ENCODE measurements at places on chromosomes 5 and 9.

DNA sequence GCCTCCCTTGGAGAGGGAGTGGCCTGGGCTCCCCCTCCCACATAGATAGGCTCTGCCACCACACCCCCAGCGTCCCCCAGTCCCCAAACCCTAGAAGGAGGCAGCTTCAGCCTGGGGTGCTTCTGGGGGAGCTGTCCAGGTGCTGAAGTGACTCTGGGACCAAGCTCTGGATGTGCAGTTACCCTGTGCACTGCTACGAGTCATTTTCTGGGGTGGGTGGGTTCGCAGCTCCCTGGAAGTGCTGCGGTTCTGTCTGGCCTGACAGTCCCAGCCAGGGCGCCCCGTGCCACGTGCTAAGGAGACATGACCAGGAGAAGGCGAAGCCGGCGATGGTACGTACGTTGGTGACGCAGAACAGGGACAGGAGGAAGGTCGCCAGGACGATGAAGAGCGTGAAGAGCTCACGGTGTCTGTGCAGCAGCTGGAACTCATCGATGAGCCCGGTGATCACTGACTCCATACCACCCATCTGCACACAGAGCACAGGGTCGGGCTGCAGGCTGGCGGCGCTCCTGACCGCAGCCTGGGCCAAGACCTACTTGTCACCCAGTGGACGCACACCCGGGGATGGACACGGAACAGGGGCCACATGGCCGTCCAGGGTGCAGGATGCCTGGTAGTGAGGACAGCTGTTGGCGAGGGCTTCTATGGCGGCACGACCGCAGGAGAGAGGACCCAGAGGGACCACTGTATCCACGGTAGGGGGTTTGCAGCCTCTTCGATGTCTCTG is 35.7 kb downstream of the SLC6A3 start:
- DNase-seq: peak; percentile 12

DNA sequence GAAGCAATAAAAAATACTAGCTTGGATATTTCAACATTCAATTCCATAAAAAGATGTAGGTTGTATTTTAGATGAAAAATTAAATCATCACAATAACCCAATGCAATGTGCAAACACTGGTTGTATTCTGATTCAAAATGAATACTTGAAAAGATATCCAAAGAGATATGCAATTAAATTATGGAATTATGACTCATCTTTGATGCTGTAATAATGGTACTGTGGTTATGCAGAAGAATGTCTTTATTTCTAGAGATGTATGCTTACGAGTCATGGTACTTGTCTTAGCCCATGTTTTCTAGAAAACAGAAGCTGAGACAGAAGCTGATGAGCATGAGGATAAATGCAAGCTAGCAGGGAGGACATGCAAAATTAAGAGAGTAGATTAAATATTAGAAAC is 1941.4 kb upstream of the NUDT12 start:
- DNase-seq: no peak

- DNase-seq: peak; percentile 81
These were observed 10.3 kb downstream of the TRIM32 start for GRCh38 chr9:116697362-116697761.

DNA sequence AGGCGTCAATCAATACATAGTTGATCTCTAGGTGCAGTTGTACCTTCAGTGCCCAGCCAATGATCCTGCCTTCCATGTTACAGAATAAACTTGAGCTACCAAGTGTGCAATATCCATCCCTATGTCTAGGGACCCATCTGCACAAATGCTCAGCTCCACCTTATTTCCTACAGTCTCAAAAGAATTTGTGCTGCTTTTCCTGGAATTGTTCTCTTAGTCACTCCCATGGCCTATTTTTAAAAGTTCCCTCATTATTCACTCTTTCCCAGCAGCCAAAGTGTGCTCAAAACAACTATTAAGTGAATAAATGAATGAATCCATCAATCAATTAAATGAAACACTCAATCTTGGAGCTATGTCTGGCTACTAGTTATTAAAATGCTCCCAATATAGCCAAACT is 14.7 kb downstream of the LIX1 start:
- no peak for DNase-seq

GRCh38 chr5:38527475-38527874 is 29.0 kb downstream of the LIFR start:
- DNase-seq: no peak

GRCh38 chr5:178542455-178542854 is 47.7 kb downstream of the COL23A1 start:
- no peak for DNase-seq

DNA sequence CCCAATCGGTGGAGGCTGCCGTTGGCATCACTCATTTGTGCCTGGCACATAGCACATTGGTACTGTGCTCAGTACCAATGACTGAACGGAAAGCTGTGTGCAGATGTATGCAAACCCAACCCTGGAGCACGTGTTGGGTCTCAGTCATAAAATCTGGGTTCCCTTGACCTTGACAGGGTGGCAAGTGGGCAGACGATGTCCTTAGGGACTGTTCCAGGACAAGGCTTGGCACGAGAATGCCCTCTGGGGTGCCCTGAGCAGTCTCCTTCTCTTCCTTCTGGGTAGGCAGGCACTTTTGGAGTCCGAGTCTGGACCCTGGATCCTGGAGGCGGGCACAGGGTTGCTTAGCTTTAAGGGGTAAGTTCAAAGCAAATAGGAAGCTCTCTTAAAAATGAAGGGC is 75.8 kb downstream of the MACROH2A1 start:
- no peak for DNase-seq

DNA sequence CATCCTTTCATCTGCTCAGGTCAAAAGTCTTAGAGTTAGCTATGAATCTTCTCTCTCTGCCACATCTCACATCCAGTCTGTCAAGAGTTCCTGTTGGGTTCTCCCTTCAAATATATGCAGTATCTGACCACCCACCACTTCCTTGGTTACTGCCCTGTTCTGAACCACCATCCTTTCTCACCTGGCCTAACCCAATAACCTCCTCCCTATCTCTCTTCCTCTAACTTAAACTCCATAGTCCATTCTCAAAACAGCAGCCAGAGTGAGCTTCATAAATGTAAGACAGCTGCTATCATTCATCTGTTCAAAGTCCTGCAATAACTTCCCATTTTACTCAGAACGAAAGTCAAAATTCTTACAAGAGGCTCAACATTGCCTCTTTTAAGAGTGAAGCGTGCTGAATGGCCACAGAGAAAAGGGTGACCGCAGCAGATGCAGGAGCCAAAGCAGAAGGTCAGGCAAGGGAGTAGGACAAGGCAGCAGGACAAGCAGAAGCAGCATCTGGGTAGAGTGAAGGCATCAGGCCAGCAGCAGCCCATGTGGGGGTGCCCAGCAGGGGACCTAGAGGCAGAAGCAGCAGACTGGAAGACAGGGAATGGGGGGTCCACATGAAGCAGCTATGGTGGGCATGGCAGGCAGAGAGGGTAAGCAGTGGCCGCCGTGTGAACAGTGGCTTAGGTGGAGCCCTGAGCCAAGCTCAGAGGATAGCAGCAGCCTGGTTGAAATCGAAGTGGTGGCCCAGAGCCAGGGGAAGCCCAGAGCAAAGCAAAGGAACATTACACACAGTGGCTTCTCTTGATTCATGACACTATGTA is 39.3 kb upstream of the CDC42SE2 start:
- no peak for DNase-seq

- no peak for DNase-seq
These were observed 309.4 kb downstream of the DIRAS2 start for GRCh38 chr9:90333226-90333625.

DNA sequence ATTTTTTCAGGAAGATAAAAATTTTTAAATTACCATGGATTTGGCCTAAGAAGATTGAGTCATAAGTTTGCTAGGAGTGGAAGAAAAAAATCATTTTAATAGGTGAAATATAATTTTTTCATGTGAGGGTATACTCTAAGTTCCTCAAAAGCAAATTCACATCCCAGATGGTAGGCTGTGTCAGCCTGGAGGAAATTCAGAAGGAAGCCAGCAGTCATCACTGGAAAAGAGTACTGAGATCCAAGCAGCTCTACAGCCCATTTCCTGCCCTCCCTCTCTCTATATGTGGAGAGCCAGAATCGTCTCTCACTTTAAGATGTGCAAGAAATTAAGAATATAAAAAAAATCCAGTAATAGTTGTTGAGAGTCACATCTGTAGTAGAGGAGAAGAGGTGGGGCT is 126.5 kb upstream of the CDH18 start:
- DNase-seq: no peak

All from EL (cell line).